ENCODE measurements at places on chromosomes 5 and 9.
A peak's percentile ranks its signal among the peaks of the same experiment; 100 is the strongest.

DNA sequence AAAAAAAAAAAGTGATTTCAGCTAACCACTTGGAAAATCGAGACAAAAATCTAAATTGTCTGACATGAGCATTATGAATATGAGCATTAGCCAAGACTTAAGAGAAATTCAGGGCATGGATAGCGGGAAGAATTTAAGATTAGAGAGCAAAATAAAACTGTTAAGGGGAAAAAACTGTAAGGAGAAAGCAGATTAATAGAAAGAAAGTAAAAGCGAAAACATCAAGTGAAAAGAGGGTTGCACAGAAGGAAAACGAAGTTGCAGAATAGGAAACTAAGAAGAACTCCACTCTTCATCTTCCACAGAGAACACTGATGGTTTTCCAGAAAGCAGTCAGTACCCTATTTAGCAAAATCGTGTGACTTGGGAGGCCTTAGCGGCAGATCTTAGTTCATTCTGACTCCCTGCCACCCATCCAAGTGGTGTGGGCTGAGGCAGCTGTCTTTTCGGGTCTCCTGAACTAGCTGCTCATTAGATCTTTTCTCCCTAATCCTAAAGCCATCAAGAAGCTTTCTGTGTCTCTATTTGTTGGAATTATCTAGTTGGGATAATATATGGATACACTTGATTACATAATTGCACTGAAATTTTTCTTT is 3.7 kb downstream of the NIM1K start:
- no peak for DNase-seq

DNA sequence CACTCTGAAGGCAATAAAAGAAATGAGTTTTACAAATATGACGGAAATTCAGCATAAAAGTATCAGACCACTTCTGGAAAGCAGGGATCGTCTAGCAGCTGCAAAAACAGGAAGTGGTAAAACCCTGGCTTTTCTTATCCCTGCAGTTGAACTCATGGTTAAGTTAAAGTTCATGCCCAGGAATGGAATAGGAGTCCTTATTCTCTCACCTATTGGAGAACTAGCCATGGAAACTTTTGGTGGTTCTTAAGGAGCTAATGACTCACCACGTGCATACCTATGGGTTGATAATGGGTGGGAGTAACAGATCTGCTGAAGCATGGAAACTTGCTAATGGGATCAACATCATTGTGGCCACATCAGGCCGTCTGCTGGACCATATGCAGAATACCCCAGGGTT is 93.5 kb upstream of the RGMB start:
- DNase-seq = no peak

DNA sequence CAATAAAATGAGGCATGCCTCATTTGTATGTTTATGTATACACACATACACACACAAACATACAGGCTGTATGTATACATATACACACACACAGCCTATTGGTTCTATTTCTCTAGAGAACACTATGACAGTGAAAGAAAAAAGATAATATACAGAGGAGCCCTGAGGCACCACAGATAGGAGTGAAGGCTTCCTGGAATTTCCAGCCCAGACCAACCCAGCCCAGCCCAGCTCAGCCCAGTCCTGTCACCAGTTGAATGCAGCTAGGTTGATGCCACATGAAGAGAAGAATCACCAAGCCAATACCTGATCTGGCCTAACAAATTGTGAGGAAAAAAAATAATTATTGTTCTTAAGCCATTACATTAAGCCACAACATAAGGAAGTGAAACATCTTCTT is 126.9 kb upstream of the PDE4D start:
- DNase-seq = no peak

DNA sequence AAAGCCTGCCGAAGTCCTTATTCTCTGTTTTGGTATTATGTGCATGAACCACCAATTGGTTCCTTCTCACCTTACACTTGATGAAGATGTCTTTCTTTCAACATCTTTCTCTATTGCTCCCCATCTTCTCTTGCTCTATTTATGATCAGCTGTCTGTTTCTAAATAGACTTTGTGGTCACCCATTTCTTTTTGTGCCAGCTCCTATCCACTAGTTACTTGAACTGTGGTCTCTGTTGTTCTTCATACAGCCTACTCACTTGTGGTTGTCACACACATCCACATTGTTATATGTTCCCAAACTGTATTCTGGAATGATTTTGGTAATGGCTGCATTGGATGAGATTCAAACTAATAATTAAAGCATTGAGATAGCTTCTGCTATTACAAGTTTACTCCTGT is 11.4 kb downstream of the VCAN start:
- DNase-seq = no peak

GRCh38 chr5:97601651-97602050 is 418.6 kb upstream of the RIOK2 start:
- no peak for DNase-seq

GRCh38 chr9:21415493-21416267 is 6.8 kb downstream of the IFNA8 start:
- no peak for DNase-seq

DNA sequence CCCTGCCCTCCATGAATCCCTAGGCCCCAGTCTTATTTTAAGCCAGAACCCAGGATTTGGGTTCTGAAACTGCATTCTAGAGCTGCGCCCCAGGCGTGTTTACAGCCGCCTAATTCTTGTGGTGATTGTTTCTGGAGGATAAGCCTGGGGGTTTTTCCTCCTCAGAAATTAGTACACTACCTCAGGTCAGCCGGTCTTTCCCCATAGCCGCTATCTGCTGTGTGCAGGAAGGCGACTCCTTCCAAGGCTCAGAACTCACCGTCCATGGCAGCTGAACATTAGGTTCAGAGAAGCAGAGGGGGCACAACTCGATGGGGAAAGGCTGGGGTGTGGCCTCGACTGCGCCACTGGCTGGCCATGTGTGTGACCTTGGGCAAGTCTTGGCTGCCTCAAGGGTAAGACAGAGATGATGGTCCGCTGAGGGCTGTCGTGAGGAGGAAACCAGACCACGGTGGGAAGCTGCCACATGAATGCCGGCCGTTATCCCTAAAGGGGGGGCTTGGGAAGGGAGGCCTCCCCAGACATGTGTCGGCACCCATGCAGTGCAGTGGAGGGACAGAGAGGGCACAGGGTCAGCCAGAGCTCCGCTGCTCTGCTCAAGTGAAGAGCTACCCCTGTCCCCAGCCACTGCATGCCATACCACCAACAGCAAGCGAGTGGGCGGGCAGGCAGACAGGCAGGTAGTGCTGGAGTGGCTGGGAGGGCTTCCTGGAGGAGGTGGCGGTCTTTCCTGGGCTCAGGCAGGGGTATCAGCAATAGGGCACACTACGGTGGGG is 28.9 kb downstream of the SHB start:
- no peak for DNase-seq

GRCh38 chr9:109906766-109907382 is 126.9 kb downstream of the PALM2AKAP2 start:
- no peak for DNase-seq

- no peak for DNase-seq
These were observed 64.1 kb downstream of the OSTF1 start for GRCh38 chr9:75152416-75152815.

GRCh38 chr9:124342402-124342775 is 72.9 kb downstream of the PSMB7 start:
- no peak for DNase-seq

GRCh38 chr9:33082128-33082527 is 5.7 kb upstream of the SMU1 start:
- DNase-seq = peak; percentile 34

DNA sequence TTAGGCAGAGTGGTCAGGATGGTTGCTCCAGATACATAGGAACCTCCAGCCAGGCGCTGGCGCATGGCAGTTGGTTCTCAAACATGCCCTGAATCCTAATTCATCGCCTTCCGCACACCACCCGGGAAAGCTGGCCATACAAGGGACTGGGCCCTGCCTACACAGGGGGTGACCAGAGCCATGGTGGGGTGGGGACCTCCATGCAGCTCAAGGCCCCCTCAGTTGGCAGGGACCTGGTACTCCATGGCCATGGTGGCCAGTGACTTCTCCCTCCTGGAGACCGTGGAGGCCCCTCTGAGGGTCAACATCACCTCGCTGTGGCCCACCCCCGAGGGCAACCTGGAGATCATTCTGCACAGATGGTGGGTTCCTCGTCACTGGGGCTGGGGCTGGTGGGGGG is 26.8 kb downstream of the PAEP start:
- no peak for DNase-seq

- DNase-seq = no peak
These were observed 13.4 kb upstream of the EXOC3 start for GRCh38 chr5:429453-430188.

- no peak for DNase-seq
These were observed 30.9 kb upstream of the SLC46A2 start for GRCh38 chr9:112921549-112921948.

- no peak for DNase-seq
These were observed 2.5 kb upstream of the SPRY4 start for GRCh38 chr5:142327111-142327842.

- no peak for DNase-seq
These were observed 18.2 kb downstream of the C9orf153 start for GRCh38 chr9:86241216-86241615.

DNA sequence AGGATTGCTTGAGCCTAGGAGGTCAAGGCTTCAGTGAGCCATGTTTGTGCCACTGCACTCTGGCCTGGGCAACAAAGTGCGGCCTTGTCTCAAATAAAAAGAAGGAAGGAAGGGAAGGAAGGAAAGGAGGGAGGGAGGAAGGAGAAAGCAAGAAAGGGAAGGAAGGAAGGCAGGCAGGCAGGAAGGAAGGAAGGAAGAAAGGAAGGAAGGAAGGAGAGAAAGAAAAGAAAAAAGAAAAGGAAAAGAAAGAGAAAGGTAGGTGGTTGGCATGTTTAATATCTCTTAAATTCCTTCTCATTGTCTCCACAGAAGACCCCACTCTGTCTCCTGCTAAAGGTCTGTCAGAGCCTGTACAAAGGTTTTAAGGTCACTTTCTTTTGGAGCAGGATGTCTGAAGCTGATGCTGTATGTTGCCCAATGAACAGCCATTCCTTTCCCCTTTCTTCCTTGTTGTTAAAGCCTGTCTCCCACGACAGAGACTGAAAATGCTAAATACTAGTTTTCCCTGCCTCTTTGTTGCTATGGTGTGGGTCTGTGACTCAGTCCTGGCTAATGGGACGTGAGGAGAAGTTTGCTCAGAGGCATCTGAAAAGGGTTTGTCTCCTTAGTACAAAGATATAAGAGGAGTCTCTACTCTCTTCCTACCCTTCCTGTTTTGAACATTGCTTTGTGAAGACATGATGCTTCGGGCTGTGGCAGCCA is 213.3 kb downstream of the PCSK1 start:
- no peak for DNase-seq

DNA sequence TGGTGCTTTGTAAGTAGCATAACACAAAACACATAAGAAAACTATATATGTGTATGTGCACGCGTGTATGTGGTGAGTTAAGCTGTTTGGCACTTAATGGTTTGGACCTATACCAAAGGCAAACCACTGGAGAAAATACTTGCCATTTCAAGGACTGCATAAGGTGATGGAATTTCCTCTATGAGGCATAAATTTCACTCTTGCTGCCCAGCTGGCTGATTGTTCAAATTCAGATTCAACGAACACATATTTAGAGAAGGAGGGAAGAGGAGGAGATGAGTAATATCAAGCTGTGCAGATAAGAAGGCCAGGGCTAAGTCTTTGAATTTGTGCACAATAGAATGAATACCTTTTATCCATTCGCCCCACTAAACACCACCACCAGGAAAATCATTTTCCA is 470.6 kb upstream of the MPDZ start:
- DNase-seq = no peak

- no peak for DNase-seq
These were observed 9.4 kb downstream of the STARD4 start for GRCh38 chr5:111502956-111503355.

DNA sequence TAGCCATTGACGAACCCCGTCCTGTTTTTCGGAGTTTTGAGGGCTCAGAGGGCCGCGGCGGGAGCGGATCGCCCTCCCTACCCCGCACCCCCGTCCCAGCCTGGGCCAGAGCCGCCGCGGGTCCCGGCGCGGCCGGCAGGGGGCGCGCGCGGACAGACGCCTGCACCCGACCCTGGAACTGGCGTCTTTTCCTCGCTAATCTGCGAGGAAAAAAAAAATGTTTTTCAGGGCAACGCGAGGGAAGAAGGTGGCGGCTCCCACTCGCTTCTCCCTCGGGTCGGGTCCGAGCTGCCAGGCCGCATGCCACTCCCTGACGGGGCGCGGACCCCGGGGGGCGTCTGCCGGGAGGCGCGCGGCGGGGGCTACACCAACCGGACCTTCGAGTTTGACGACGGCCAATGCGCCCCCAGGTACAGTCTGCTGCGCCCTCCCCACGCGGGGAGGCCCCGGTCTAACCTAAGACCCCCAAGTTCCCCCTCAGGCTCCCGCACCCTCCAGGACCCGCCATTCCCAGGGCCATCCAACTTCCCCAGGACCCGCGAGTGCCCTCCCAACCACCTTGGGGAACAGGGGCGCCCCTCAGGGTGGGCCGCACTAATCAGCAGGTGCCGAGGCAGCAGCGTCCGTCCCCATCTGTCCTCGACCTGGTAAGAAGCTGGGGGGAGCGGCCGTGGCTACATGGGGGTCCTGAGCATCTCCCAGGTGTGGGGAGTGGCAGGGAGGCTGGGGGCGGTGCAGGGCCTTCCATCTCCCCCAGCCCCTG is at the start of gene KCNT1:
TSS of gene KCNT1 (plus strand) at position 227 of the 763 bp plus-strand sequence. CDS start at position 301, 74 bp downstream.
- DNase-seq = no peak

DNA sequence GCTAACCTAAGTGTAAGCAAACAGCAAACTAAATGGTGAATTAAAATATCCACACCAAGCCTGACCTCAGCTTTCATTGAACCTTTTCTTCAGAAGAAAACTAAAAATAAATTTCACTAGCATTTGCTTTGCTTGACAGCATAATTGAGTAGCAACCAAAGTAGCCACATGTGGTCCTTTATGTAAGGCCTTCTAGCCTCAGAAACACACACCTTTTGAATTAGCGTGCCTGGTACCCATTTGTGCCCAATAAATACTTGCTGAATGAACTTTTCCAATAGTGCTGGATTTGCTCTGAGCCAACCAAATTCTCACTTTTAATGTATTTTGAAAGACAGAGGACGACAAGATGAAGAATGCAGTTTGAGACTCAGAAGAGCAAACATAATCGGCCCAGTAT is 2.1 kb upstream of the NIPBL start:
- no peak for DNase-seq

DNA sequence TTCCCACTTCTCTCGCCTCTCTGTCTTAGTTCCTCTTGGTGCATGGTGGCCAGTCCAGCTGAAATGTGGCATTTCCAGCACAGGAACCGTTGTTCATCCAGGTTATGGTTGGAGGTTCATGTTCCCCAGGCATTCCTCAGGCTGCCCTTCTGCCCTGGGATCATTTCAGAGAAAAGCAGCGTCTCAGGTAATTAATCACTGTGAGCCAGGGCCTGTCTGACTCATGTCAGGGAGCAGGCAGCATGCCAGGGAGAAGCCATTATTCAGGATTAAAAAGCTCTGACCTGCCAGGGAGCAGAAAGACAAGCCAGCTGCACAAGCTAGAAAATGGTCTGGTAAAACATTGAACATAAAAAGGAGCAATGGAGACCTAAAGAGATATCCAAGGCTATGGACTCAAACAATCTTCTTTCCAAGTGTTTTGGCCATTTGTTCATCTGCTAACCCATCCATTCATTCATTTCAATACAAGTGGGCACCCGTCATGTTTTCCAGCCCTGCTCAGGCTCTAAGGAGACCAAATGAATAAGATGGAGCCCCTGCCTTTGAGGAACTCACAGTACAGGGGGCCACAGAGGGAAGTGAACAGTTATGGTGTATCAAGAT is 241.4 kb downstream of the DRD1 start:
- no peak for DNase-seq

Measured in naive thymus-derived CD8-positive, alpha-beta T cell (primary cell).